ENCODE measurements at places on chromosomes 1 and 21. TPM values are rescaled to one million over a fixed set of nuclear protein-coding genes. Genes with fewer than 3 reads are reported as not detected.

DNA sequence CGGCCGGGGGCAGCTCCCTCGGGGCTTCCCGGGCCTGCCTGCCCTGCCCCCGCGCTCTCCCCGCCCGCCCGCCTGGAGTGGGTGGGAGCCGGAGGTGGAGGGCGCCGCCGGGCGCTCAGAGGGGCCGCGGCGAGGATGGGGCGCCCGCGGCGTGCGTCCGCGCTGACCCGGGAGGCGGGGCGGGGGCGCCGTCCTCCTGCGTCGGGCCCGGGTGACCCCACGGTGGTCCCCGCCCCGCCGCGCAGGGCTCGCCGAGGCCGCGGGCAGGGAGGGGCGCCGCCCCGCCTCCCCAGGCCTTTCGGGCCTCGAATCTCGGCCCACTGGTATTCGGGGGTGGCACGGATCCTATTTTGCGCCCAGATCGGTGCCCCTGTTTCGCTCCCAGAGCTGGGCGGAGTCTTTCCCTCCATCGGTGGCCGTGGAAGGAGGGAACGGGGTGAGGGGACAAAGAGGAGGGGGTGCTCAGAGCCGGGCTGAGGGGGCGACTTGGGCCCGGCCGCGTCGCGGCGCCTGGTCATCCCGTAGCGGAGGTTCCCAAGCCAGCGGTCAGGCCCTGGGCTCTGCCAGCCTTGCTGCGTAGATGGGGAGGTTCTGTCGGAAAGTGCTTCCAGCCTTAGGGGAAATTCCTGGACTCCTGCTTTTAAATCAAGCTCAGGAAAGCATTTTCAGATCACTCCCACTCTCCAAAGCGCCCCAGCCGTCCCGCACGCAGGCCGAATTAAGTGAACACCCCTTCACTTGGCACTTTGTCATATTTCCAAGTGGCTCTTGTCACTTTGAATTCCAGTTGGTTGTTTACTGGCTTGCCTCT is 545 bp downstream of the PATJ start:
- peak; percentile 29 for DNase-seq

- DNase-seq: no peak
These were observed 620.1 kb downstream of the AJAP1 start for GRCh38 chr1:5274527-5274926.

- no peak for DNase-seq
These were observed 53.4 kb upstream of the ATP5PO start for GRCh38 chr21:33968995-33969348.

Gene KCNQ4
- total RNA-seq: 0.14 TPM

Gene TRIM46
- total RNA-seq: 2.5 TPM

DNA sequence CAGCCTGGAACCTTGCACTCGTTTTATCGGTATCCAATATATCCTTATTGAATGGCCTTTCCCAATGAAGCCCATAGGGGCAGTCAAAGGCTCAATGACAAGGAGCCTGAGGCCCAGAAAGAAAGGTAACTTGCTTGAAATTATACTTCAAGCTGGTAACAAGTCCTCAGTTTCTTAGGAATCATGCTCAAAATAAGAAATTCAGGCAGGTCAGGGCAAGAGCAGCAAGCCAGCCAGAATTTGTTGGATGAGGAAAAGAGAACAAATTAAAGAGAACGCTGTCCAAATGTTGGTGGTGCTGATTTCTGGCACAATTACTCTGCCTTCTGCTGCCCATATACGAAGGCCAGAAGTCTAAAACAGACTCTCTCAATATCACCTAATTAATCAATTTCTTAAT is 77.6 kb downstream of the DDX20 start:
- no peak for DNase-seq

Gene TBX19
- 7.2 TPM for total RNA-seq

- peak; percentile 60 for DNase-seq
These were observed 81.8 kb downstream of the PHTF1 start for GRCh38 chr1:113677250-113678158.

Gene CD247
- total RNA-seq: 1,309 TPM

Gene CELA3A
- not detected for total RNA-seq

GRCh38 chr1:232192781-232193450 is 437.0 kb downstream of the SIPA1L2 start:
- DNase-seq: no peak

GRCh38 chr1:173410794-173411236 is 66.3 kb upstream of the PRDX6 start:
- peak; percentile 24 for DNase-seq

Gene CFHR4
- not detected for total RNA-seq

- no peak for DNase-seq
These were observed 42.2 kb upstream of the TNFSF4 start for GRCh38 chr1:173249349-173249748.

Gene RPRD2
- total RNA-seq: 34.0 TPM

- DNase-seq: no peak
These were observed 393.0 kb upstream of the PLXNA2 start for GRCh38 chr1:208637181-208637580.

Measured in natural killer cell (primary cell).